Endothelial cell (in vitro differentiated cells): ENCODE measurements at places on chromosomes 4 and X.

DNA sequence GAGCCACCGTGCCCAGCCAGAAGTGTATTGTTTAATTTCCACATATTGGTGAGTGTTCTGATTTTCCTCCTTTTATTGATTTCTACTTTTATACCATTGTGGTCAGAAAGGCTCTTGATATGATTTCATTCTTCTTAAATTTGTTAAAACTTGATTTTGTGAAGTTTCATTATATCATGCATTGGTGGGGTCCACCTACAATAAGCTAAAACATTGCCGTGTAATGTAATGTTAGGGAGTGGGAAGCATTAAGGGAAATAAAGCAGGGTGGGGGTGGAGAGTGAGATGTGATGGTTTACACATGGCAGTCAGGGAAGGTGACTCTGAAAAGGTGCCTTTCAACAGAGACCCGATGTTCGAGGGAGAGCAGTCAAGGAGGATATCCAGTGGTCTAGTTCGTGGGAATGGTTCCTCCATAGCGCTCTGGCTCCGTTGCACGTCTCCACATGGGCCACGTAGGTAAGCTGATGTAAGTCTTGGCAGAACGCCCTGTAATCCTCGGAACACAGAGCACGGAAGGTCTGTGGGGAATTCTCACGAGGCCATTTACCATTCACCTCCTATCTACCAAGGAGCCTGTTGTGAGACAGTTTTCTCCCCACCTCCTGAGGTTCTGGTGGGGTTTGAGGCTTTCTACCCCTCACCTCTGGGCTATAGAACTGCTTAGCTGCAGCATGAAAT lies 7.7 kb upstream of the WDR13 start:
- DNase-seq, result no peak
- peaks cover 3% of the 10 kb centered on the region for H3K4me1 ChIP-seq
- H3K4me3 ChIP-seq, result no peak overlapping the region
- no peak overlapping the region for H3K27ac ChIP-seq
- peaks cover 4% of the 10 kb centered on the region for H3K27me3 ChIP-seq

DNA sequence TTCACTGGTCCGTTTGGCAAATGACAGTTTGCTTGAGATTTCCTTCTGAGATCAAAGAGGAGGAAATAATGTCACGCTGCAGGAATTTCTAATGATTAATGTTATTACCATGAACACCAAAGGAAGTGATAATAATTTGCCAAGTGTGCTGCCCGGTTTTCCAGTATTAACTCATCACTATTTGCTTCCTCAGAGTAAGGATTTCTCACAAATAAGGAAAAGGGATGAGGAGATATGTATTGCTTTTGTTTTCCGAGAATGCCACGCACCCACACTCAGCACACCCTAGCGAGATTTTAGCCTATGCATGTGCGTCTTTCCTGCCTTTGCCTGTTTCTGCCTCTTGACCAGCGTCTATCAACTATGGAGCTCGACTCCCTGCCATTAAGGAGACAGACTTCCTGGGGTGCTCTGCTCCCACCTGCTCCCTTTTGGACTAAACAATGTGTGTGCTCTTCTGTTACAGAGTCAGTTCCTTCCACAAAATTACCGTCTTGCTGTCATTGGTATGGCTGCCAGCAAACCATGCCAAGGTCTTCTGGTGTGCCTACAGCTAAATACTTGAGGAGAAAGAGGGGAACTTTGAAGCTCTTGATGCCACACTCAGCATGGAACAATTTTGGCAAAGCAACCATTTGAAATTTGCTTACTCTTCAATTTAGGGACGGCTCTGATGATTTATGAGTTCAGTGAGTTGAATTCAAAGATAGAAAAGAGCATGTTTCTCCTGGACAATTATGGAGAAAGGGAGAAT lies 393.1 kb upstream of the ZFP42 start:
- no peaks in the 10 kb centered on the region for H3K36me3 ChIP-seq
- no peak overlapping the region for H3K4me3 ChIP-seq
- no peaks in the 10 kb centered on the region for H3K27me3 ChIP-seq

- H3K27me3 ChIP-seq, result peaks cover 3% of the 10 kb centered on the region
- H3K4me1 ChIP-seq, result peaks cover 9% of the 10 kb centered on the region
- H3K4me3 ChIP-seq, result peak overlapping the region; percentile 98
- H3K27ac ChIP-seq, result peak overlapping the region; percentile 88
- DNase-seq, result peak; percentile 8
- peaks cover 3% of the 10 kb centered on the region for H3K36me3 ChIP-seq
Observed at GRCh38 chrX:120251471-120252011, 929 bp downstream of the ZBTB33 start.

GRCh38 chr4:174663216-174663615 lies 140.9 kb upstream of the HPGD start:
- no peaks in the 10 kb centered on the region for H3K4me1 ChIP-seq
- no peaks in the 10 kb centered on the region for H3K27me3 ChIP-seq
- no peaks in the 10 kb centered on the region for H3K36me3 ChIP-seq
- no peak for DNase-seq
- H3K27ac ChIP-seq, result no peak overlapping the region
